Activated T-cell treated with anti-CD3 and anti-CD28 coated beads, Interleukin-2, amount 50 U/mL, for 4 hours (primary cell): ENCODE measurements at places on chromosomes 2 and 18. TPM values are rescaled to one million over a fixed set of nuclear protein-coding genes. Genes with fewer than 3 reads are reported as not detected.
A peak's percentile ranks its signal among the peaks of the same experiment; 100 is the strongest.

- DNase-seq = peak; percentile 6
Observed at GRCh38 chr2:45860136-45861121, 209.0 kb downstream of the PRKCE start.

GRCh38 chr2:166184789-166185188 lies 57.0 kb upstream of the SCN1A start:
- DNase-seq = no peak

DNA sequence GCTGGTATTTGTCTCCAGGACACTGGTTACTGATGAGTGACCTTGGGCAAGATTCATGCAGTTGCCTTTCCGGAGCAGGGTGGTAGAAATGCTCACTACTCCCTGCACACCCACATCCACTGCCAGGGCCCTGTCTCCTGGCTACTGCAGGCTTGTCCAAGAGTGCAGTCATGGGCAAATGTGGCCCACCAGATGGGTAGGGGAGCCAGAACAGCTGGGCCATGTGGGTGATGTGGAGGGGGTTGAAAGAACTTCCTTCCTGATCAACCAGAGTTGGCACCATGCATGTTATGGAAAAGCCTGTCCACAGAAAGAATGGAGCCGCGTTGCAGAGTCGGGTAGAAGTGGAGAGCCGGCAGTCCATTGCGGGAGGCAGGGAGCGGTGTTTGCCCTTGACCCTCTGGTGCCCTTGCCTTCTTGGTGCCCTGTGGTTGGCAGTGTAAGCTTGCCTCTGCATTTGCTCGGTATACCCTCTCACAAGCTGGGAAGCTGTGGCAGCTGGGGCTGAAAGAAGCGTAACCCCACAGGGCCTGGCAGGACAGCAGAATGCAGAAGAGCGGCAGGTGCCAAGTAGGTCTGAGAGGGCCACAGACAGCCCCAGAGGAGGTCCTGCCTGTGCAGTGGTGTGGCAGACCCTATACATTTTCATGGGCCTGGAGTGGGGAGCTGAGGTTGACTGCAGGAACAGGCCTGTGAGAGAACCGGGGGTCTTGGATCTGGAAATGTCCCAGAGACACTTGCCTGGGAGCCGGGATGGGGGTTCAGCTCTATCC lies 253.2 kb downstream of the TFCP2L1 start:
- no peak for DNase-seq

DNA sequence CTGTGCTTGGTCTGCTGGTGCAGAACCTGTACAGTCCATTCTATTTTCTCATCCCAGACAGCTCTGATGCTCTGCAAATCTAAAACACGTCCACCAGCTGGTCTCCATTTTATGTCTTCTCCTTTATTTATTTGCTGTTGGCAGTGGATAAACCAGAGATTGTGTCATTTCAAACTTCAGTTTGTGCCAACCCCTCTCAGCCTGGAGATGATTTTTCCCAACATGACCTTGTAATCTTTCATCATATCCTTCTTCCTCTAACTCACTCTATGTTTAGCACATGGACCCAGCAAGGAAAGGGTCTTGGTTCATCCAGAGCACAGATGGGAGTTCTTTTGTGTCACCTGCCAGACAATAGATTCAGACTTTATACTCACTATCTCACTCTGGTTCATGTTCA lies 273.2 kb downstream of the MTX2 start:
- no peak for DNase-seq

- DNase-seq = no peak
Observed at GRCh38 chr18:31424383-31424988, 23.1 kb upstream of the DSG3 start.

DNA sequence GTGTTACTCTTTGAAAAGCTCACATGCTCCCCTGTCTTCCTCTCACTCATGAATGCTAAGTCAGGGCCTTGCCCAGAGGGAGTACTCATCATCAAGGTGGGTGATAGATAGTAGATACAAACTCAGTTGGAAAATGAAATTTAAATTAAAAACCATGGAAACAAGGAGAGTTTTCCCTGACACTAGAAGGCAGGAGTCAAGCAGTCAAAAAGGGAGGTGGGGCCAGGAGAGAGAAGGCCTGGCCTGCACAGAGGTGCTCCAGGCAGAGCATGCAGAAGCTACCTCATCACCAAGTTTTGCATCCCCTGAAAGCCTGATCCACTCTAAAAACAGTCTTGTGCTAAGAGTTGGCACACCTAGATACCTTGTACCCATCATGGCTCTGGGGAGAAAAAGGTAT lies 143.7 kb downstream of the MYO5B start:
- DNase-seq = no peak

DNA sequence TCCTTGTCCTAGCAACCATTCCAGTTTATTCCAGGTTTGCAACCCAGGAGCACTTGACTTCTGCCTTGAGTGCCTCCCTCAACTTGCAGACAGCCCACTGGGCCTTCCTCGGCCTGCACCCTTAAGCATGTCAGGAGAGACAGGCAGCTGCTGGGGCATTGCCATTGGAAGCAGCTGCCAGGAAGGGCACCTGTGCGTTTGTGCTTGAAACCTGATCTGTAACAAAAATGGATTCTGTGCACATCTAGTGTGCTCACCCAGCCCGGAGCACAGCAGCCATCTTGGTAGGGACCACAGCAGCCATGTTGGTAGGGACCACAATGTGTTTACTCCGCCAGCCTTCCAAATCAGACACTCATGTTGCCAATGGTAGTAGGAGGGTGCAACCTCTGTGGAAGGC lies 44.3 kb upstream of the GLI2 start:
- DNase-seq = no peak

DNA sequence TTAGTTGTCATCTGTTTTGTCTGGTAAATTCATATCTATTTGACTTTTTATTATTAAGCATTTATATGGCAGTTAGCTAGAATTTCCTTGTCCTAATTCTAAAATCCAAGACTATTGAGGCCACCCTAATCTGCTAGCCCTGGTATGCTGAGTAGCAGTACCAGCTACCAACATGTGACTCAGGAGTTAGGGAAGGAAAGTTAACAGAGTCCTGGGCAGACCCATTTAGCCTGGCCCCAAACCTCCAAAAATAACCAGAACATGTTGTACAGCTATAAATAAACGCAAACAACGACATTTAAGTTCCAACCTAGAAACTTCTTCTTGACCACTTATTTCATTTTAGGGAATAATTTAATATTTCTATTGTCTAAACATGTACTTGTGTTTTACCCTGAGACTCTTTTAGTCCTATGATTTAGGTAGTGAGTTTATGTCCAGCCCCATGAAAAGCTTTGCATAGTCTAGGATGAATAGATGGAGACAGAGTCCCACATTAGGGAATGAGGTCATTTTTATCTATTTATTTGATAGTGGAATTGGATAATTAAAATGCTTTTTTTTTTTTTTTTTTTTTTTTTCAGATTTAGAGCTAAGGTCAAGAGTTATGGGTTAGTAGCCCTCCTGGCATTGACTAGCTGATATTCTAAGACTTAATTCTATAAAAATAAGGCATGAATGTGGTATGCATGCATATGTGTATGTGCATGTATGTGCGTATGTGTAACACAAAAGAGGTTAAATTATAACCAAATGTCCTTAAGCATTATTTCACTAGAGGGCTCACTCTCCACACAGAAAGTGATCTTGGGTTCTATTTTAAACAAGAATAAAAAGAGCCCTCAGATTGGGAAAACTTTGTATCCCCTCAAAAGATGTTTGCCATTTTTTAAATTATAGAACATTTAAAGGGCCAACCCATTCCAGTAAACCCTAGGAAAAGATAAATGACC lies 160.1 kb upstream of the MAPRE2 start:
- no peak for DNase-seq

DNA sequence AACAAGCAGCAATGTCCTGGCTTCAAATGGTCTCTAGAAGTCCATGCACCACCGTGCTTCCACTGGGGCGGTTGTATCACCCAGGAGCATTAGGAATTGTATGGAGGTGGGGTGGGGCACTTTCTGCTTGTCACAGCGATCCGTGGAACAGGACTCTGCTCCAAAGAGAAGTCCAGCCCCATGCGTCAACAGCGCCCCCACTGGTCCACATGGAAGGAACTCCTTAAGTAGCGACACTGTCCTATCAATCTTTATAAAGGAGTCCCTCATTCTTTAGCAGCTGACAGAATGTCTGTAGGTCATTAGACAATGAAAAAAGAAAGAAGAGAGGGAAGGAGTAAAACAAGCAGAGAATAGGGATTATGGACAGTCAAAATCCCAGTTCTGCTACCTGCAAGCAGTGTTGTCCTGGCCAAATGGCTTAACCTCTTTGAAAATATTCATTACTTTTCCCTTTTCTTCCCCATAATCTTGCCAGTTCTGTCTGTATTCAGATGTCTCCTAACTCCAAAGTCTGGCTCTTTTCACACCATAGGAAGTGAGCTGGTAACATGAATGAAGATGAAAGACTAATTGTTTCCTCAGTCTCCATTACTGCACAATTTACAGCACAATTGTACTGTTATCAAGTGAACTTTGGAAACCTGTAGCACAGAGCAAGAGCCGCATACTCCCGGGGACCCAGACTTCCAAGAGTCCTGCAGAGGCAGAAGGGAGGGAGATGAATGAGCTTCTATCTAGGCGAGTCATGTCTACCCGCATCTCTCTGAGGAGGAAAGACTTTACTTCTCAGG lies 9.9 kb downstream of the NFE2L2 start:
- DNase-seq = no peak

DNA sequence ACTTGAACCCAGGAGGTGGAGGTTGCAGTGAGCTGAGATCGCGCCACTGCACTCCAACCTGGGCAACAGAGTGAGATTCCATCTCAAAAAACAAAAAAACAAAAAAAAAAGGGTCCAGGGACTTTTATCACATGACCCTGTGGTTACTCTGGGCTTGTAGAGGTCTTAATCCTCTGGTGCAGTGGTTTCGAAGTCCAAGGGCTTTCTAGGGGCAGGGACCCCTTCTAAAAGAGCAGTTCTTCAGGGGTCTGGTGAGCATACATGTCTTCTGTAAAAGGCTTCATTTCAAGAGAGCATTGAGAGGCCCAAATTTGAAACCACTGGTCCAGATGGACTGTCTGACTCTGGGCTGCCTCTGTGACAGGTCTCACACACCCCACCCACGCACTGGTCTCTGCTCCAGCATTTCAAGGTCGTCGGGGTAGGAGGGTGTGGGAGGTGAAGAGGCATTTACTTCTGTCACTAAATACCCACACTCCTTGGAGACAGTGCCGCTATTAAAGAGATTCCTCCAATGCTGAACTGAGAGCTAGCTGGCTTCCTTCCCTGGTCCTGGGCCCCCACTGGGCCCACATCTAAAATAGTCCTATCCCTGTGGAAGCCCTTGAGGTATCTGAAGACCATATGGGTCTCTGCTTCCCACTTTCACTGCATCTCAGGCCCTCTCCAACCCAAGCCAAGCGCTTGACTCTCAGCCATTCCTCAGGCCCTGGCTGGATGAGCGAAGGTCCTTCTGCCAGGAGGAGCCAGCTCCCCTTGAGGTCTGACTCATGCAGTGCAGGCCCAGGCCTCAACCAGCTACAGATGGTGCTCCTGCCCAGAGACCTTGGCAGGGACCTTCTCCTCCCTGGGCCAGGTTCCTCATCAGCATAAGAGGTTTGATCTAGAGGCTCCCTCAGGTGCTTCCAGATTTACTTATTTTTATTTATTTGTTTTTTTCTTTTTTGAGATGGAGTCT lies 44.8 kb downstream of the PAX8 start:
- no peak for DNase-seq

GRCh38 chr18:21599585-21600525 lies 649 bp downstream of the ESCO1 start:
- no peak for DNase-seq

DNA sequence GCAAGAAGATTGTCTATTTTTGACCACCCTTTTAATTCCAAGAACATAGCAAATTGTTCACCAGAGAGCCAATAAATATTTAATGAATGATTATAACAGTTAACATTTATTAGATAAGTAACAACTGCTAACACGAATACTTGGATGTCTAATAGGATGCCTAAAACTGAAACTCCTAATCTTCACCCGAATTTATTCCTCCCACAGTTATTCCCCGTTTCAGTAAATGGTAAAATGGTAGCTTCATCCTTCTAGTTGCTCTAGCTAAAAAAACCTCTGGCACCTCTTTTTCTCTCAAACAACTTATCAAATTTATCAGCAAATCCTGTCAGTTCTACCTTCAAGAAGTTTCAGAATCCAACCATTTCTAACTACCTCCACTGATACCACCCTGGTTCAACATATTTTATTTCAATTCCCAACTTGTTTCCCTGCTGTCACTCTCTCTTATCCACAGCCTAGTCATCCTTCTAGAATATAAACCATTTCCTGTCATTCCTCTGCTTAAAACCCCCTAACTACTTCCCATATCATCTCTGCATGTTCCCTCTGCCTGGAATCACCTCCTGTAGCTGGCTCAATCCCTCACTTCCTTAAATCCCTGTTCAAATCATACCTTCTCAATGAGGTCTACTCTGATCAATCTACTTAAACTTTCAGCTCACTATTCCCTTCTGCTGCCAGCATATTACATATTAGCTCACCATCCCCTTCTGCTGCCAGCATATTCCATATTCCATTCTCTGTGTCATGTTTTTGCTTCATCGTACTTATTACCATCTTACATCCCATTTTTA lies 93.8 kb downstream of the ROCK2 start:
- DNase-seq = no peak

- no peak for DNase-seq
Observed at GRCh38 chr2:36492216-36492945, 105.6 kb downstream of the FEZ2 start.

GRCh38 chr2:216006164-216006663 lies 7.1 kb downstream of the MREG start:
- DNase-seq = peak; percentile 14

GRCh38 chr2:28647682-28648081 lies 103.9 kb upstream of the PPP1CB start:
- DNase-seq = no peak

Gene MBD2
- 135 TPM for total RNA-seq

Gene EFR3B
- 0.54 TPM for total RNA-seq

Gene CLASP1
- total RNA-seq = 63.2 TPM

Gene SPP2
- total RNA-seq = not detected

Gene IL18R1
- 17.9 TPM for total RNA-seq

Gene GFPT1
- 40.7 TPM for total RNA-seq

Gene ALK
- total RNA-seq = not detected
